ENCODE measurements at places on chromosomes 5 and 9. TPM values are rescaled to one million over a fixed set of nuclear protein-coding genes. Genes with fewer than 3 reads are reported as not detected.

Gene ORM2
- polyA plus RNA-seq = not detected

Gene PTGDS
- polyA plus RNA-seq = 4.6 TPM

Gene PCDHA5
- polyA plus RNA-seq = 0.46 TPM

Gene KLHL3
- 7.2 TPM for polyA plus RNA-seq

Gene LHX3
- polyA plus RNA-seq = not detected

Gene HRH2
- polyA plus RNA-seq = 2.1 TPM

GRCh38 chr9:72338631-72339030, 26.4 kb downstream of the ZFAND5 start:
- H3K4me3 ChIP-seq = no peak overlapping the region
- H3K36me3 ChIP-seq = no peaks in the 10 kb centered on the region
- H3K27ac ChIP-seq = no peak overlapping the region
- no peaks in the 10 kb centered on the region for H3K4me1 ChIP-seq
- no peaks in the 10 kb centered on the region for H3K27me3 ChIP-seq
- DNase-seq = no peak

DNA sequence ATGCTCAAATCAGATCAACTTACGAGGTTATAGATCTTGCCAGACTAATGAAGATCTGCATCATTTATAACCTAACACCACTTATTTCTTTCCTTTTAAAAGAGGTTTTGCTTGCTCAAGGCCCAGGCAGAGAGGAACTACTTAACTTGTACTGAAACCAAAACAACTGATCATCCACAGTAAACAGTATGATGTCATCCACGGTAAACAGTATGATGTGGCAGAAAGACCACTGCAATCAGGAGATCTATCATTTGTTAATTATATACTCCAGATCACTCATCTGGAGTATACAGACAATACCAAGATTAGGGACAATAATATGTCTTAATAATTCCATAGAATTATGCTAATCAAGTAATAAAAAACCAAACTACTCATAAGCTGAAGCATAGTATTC, 116.8 kb downstream of the ADAMTS6 start:
- H3K36me3 ChIP-seq = no peaks in the 10 kb centered on the region
- no peak overlapping the region for H3K27ac ChIP-seq
- H3K27me3 ChIP-seq = no peaks in the 10 kb centered on the region
- no peak for DNase-seq
- no peak overlapping the region for H3K4me3 ChIP-seq

DNA sequence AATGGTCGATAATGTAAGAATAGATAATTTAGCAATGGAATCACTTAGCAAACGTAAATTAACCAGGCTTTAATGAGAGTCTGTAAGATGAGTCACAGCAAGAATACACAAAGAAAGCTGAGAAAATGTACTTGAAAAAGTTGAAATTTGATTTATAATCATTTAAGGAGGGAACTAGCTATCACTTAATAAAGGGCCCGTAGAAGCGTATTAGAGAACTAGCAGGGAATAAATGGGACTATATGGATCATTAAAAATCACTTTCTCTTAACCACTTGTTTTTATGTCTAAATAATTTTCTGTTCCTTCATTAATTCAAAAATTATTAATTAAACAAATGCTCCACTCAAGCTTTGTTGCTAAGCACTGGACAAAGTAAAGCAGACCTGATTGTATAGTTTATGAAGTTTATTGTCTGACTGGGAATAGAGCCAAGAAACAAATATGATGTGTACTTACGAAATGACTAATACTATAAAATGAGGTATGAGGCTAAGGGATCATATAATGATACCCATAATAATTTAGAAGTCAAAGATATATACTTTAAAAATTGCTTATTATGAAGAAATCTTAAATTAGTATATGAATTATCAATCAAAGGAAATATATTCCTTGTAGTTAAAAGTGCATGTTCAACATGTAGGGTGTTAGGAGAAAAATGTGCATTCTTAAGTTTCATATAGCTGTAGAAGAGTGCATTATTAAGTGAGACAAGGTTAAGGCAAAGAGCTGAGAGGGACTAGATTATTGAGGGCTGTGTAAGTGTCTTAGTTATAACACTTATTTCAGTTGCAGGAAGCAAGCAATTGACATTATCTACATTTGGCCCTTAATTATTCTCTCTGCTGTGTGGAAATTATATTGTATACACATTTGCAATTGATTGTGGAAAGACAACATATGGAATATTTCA, 196.8 kb downstream of the PRDM9 start:
- H3K27ac ChIP-seq = no peak overlapping the region
- no peaks in the 10 kb centered on the region for H3K27me3 ChIP-seq
- H3K4me3 ChIP-seq = no peak overlapping the region

DNA sequence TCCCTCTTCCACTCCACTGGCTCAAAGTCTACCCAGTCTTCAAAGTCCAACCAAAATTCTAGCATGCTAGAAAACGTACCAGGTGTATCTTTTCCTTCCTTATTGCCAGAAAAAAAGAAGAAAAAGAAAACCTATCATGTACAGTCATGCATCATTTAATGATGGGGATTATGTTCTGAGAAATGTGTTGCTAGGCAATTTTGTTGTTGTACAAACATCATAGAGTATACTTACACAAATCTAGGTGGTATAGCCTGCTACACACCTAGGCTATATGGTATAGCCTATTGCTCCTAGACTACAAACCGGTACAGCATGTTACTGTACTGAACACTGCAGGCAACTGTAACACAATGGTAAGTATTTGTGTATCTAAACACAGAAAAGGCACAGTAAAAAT, 104.8 kb downstream of the SREK1 start:
- H3K4me3 ChIP-seq = no peak overlapping the region
- H3K36me3 ChIP-seq = no peaks in the 10 kb centered on the region
- no peak overlapping the region for H3K27ac ChIP-seq
- no peaks in the 10 kb centered on the region for H3K4me1 ChIP-seq
- DNase-seq = no peak

DNA sequence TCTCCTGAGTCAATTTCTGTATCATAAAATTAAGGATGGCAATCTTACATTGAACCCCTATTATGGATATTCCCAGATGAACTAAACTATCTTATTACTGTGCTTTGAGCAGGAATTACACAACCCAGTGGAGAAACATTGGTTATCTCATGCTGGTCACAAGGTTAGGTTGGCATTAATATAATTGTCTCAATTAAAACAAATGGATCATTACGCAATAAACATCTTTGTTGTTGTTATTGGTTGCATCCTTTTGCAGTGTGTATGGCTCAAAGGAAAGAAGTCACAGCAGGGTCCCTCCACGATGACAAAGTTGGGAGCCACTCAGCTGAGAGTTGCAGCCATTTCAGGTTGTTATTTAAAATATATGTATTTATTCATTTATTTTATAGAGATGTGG, 297.0 kb upstream of the KLF4 start:
- no peak for DNase-seq
- H3K27me3 ChIP-seq = no peaks in the 10 kb centered on the region
- no peaks in the 10 kb centered on the region for H3K36me3 ChIP-seq

- no peaks in the 10 kb centered on the region for H3K36me3 ChIP-seq
- no peak overlapping the region for H3K27ac ChIP-seq
- no peaks in the 10 kb centered on the region for H3K27me3 ChIP-seq
- H3K4me3 ChIP-seq = no peak overlapping the region
- H3K4me1 ChIP-seq = no peaks in the 10 kb centered on the region
- no peak for DNase-seq
Measured at GRCh38 chr5:17182494-17182893, 34.9 kb upstream of the BASP1 start.

GRCh38 chr5:17187786-17188170, 29.7 kb upstream of the BASP1 start:
- H3K27me3 ChIP-seq = no peaks in the 10 kb centered on the region
- H3K4me3 ChIP-seq = no peak overlapping the region
- H3K36me3 ChIP-seq = no peaks in the 10 kb centered on the region
- no peak for DNase-seq
- H3K4me1 ChIP-seq = peaks cover 13% of the 10 kb centered on the region

- DNase-seq = no peak
- H3K36me3 ChIP-seq = no peaks in the 10 kb centered on the region
- H3K4me3 ChIP-seq = no peak overlapping the region
- peaks cover 28% of the 10 kb centered on the region for H3K4me1 ChIP-seq
- peak overlapping the region; percentile 64 for H3K27ac ChIP-seq
Measured at GRCh38 chr5:168366116-168366515, 74.7 kb downstream of the WWC1 start.

GRCh38 chr9:95903398-95903797, 27.9 kb downstream of the ERCC6L2 start:
- no peaks in the 10 kb centered on the region for H3K4me1 ChIP-seq
- peaks cover 5% of the 10 kb centered on the region for H3K36me3 ChIP-seq
- no peak for DNase-seq
- no peak overlapping the region for H3K27ac ChIP-seq

- H3K36me3 ChIP-seq = peaks cover 15% of the 10 kb centered on the region
- no peaks in the 10 kb centered on the region for H3K27me3 ChIP-seq
- peak; percentile 94 for DNase-seq
- peak overlapping the region; percentile 99 for H3K27ac ChIP-seq
- H3K4me1 ChIP-seq = peaks cover 21% of the 10 kb centered on the region
Measured at GRCh38 chr5:138753794-138754698, 821 bp downstream of the CTNNA1 start.

DNA sequence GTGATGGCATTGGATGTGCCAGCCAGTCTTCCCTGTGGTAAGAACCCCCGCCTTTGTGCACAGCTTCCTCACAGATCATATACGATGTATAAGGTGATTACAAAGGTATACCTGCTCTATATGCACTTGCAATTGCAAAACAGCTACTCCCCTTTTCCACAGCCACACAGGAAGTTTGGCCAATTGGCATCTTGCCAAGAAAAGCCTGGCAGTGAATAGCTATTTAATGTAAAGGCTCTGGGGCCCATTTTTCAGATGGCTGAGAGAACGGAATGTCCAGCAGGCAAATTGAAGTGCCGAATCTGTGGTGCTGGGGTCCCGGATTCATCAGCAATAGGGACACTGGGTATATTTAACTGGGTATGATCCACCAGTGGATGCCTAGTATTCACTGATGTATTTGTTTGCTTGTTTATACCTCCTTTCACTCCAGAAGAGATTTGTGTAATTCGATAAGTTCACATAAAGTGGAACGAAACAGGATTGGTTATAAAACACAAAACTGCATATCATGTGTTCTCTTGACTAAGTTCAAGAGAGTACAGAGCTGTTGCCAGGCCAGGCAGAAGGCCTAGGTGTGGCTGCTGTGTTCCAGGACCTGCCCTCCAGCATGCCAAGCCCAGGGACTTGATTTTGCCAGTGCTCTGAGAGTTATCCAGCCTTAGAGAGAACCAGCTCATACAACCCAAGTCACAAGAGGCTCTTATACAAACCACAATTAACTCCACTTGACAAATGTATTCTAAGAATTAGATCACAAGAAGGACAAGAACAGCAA, 27.7 kb upstream of the GABRP start:
- no peaks in the 10 kb centered on the region for H3K36me3 ChIP-seq
- no peak overlapping the region for H3K4me3 ChIP-seq
- no peak for DNase-seq
- H3K27me3 ChIP-seq = no peaks in the 10 kb centered on the region
- peaks cover 8% of the 10 kb centered on the region for H3K4me1 ChIP-seq
- H3K27ac ChIP-seq = no peak overlapping the region

GRCh38 chr5:113526421-113526820, 12.9 kb downstream of the YTHDC2 start:
- no peak overlapping the region for H3K27ac ChIP-seq
- H3K4me3 ChIP-seq = no peak overlapping the region
- no peaks in the 10 kb centered on the region for H3K4me1 ChIP-seq
- DNase-seq = no peak

- H3K27ac ChIP-seq = no peak overlapping the region
- no peaks in the 10 kb centered on the region for H3K4me1 ChIP-seq
- no peak overlapping the region for H3K4me3 ChIP-seq
- no peak for DNase-seq
- H3K27me3 ChIP-seq = no peaks in the 10 kb centered on the region
Measured at GRCh38 chr5:111932628-111933027, 175.6 kb upstream of the NREP start.

- H3K4me1 ChIP-seq = peaks cover 14% of the 10 kb centered on the region
- H3K36me3 ChIP-seq = no peaks in the 10 kb centered on the region
- H3K27me3 ChIP-seq = no peaks in the 10 kb centered on the region
Measured at GRCh38 chr9:124733964-124734740, 37.0 kb downstream of the NR6A1 start.

DNA sequence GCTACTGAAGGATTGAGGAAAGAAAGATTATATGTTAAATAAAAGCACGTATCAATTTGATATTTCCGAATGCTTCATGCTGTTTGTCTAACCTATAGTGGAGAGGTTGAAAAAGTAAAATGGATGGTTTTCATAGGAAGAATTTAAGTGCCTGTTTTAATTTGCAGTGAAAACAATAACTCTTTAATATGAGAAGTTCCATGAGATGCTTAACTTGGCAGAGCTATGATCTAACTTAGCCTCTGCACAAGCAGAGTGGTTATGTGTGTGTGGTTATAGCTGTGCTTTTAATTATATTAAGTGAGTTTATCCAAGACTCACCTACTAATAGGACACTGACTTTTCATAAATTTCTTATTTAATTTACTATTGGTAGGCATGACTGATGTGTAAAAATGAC, 57.4 kb downstream of the AOPEP start:
- H3K27ac ChIP-seq = no peak overlapping the region
- no peak for DNase-seq
- H3K27me3 ChIP-seq = no peaks in the 10 kb centered on the region
- H3K36me3 ChIP-seq = no peaks in the 10 kb centered on the region
- no peaks in the 10 kb centered on the region for H3K4me1 ChIP-seq
- no peak overlapping the region for H3K4me3 ChIP-seq

DNA sequence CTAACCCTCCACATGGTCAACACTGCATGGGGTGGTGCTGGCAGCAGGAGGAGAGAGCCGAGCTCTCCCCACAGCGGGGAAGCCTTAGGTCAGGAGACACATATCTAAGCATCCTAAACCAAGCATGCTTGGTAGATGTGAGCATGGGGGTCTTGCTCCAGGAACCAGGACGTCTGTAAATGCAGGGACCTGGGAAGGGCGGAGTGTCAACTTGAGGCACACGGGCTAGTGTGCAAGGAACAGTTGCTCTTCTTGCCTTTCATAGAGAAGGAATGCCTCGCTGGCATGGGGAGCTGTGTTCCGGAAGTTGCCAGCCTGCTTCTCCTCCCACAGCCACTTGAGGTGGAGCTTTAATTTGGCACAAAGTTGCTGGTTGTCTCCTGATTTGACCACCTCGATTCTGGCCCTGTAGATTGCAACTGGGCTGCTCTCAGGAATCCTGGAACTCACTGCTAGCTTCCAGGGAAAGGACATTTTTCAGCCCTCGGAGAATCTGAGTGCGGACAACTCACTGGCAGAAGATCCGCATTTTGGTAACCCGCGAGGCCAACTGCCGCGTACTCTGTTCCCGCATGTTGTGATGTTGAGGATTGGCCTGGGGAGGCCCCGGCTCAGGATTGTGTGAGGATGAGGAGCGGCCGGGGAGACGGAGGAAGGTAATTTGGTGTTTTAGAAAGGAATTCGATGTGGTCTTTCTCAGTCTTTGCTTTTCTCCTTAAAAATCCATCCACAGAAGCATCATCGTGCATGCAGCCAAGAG, 370.3 kb upstream of the IRX1 start:
- H3K27ac ChIP-seq = no peak overlapping the region
- no peak overlapping the region for H3K4me3 ChIP-seq
- DNase-seq = no peak
- no peaks in the 10 kb centered on the region for H3K4me1 ChIP-seq
